Fibroblast of gingiva (primary cell): ENCODE measurements at places on chromosomes 4 and X.

GRCh38 chr4:106614441-106614840 lies 245.9 kb upstream of the GIMD1 start:
- DNase-seq: peak; percentile 47

DNA sequence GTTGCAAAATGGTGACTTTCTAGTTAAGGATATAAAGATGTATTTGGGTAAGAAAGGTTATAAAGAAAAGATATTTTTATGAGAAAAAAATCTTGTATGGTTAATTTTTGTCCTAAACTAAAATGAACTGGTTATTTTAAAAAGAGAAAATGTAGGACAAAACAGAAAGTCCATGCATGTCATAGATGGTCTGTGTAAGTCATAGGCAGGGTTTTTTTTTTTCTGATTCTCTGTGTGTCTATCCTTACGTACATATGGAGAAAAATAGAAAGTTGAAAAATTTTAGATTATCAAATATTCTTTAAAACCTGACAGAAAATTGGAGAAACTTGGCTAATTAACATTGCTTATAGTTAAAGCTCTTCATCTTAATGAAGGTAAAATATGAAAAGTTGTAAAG lies 493.4 kb downstream of the IQCM start:
- DNase-seq: no peak

GRCh38 chr4:53713767-53714166 lies 122.5 kb upstream of the LNX1 start:
- DNase-seq: no peak

GRCh38 chr4:112926819-112927218 lies 122.6 kb upstream of the ANK2 start:
- DNase-seq: no peak

DNA sequence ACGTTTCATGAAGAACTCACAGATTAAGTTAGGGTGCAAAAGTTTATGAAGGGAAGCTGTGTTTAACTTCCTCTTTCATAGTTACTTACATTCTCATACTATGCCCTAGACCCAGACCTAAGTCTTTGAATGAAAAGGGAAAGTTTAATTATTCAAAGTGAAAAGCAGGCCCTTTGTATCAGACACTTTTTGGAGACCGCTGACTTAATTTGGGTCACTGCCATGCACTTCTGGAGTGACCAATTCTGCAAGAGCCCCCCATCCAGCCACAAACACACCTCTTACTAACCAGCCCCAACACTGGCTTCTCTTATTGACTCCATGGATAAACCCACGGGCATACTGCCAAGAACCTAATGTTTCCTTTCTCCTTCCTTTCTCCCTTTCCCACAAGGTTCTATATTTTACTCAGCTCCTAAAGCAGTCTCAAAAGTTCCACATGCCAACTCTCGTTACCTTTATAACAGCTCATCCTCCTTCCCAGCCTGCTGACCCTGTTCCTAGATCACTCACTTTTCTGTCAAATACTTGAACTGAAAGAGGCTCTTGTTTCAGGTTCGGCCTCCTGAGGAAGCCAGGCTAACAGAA lies 34.5 kb downstream of the ABCE1 start:
- no peak for DNase-seq

GRCh38 chr4:88158038-88158488 lies 376 bp downstream of the ABCG2 start:
- DNase-seq: no peak

GRCh38 chr4:139774759-139775487 lies 109.3 kb downstream of the MGST2 start:
- DNase-seq: no peak

DNA sequence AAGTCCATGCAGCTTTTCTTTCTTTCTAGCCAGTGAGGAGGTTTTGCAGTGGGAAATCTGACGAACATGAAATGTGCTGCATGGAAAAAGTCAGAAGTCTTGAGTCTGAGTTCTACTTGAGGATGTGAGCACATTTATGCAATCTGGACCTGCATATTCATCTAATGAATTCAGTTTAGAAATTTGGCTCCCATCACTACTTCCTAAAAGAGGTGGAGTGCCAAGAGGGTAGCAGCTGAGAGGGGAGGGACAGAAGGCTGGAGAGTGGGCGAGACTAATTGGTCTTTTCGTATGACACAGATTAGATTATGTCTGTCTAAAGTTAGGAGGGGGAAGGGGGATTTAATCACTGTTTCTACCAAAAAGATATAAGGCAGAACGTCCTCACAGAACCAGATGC lies 535.9 kb downstream of the IQCM start:
- DNase-seq: peak; percentile 15

GRCh38 chr4:102627831-102628523 lies 126.8 kb downstream of the NFKB1 start:
- no peak for DNase-seq

GRCh38 chrX:48989483-48989882 lies 12.6 kb downstream of the GRIPAP1 start:
- no peak for DNase-seq

DNA sequence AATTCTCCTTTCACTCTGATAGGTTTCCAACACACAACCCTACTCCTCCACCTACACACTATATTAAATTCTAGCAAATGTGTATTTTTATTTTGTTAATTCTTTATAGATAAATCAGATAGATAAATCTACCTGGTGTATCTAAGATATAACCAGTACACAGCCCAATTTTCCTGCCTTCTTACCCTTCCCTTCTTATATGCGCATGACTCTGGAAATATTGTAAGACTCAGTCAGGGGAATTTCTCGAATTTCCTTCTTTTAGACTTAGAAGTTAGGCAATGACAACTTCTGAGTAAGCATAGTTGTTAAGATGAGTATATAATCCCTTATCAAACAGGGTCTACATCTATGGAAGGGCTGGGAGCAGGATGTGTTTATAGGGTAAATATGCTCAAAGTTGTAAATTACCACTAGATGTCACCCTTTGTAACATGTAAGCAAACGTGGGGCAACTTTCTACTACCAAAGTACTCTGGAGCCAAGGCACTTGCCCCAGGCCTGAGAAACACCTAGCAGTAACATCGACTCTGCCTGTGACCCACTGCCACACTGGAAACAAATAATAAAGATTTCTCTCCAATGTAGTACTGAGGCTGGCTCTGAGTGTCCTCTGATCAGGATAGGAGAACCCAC lies 444.7 kb downstream of the IQCM start:
- DNase-seq: peak; percentile 68

DNA sequence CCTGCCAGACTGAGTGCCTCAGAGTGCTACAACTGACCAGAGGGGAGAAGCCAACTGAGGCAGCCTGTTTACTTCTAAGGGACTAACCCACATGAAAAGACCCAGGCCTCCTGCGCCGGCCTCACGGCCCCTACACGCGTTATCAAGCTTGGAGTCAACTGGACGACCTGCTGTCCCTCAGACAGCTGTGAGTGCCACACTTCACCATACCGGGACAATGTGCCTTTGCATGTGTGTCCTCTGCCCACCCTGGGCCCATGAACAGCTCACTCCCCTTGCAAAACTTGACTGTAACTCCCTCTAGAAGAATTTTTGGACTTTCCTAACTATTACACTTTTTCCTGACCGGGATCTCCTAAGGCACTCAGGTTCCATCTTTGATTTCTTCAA lies 1.8 kb downstream of the NOP14 start:
- no peak for DNase-seq

DNA sequence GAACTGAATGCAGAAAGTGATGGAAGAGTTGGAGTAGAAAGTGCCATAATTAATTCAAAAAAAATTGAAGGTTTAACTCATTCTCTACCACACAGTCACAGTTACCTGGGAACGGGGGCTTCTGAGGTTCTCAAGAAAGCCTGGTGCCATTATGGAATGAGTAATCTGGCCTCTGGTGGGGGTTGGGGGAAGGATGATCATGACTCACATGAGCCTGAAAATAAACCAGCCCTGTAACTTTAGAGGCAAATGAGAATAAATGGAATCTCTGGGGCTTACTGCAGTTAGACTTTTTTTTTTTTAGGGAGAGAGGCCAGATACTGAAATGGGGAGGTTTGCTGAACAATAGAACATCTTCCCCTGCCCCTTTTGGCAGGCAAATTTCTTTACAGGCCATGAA lies 55.3 kb downstream of the SOD3 start:
- DNase-seq: peak; percentile 90

DNA sequence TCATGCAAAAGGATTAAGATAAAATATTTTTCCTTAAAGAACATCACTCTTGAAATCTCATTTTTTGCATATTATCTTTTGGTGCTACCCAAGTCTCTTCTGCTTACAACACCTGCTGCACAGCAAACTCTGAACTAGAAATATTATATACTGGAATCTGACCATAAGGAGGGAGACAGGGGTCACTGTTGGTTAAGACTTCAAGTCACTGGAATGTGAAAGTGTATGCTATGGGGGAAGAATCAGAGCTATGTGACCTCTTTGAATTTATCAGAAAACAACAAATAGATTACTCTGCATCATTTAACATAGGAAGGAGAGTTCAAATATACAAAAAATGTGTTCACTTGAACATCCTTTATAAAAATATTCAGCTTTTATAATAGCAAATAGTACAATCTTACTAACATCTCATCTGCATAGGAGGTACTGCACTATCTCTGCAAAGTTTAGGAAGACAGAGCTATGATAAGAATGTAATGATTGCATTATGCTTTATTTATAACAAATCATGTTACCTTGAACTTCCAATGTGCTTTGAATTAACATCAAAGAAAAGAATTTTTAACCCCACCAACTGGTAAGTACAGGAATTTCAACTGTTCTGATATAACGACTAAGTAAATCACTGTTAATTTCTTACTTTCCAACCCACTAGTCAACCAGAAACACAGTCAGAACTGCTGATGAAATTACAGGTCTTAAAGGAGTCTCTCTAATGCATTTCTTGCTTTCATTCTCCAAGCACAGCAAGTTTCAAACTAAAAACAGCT lies 69.8 kb downstream of the ZNF827 start:
- DNase-seq: no peak

DNA sequence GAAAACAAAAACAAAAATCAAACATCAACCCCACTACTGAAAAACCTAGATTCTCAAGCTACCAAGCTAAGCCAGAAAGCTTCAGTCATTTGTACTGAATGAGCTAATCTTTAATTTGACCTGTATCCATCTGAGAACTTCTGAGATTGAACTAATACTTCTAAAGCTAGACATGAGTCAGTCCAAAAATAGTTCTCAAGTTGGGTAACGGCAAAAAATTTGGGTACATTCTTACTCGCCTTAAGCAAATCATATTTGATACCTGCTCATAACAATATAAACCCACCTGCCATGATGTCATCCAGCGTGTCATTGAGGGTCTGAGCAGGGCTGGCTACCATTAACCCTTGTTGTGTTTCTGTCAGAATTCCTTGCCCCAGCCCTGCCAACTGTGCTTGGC lies 69.7 kb upstream of the COX18 start:
- no peak for DNase-seq
